SK-MEL-5 (cell line): ENCODE measurements at places on chromosomes 13 and 19. TPM values are rescaled to one million over a fixed set of nuclear protein-coding genes. Genes with fewer than 3 reads are reported as not detected.
A peak's percentile ranks its signal among the peaks of the same experiment; 100 is the strongest.

The TTC9B gene
- not detected in 2 replicates for total RNA-seq

DNA sequence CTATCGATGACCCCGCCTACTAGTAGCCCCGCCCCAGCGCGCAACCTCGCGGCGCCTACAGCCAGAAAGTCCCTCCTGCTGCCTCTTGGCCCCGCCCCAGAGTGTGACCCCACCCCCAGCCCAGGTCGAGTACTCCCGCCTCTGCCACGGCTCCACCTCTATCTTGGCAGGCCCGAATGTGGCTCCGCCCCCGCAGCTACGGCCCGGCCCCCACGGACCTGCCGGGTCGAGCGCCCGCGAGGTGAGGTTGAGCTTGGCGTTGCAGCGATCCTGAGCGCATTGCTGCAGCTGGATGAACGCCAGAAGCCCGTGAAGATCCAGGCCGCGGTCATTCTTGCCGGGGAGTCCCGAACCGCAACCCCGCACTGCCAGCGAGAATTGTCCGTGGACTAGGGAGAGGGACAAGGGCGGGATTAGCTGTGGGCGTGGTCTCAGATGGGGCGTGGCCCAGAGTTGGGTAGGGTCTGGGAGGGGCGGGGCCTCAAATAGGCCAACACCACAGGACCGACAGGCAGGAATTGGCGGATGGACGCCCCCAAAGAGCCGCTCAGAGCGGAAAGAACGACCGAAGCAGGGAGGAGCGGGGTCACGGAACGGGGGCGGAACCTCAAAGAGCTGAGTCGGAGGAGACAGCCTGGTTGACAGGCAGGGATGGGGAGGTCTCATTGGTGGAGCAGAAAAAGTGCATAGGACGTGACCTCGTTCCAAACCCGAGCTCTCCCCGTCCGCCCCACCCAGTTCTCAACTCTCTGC lies 1.9 kb downstream of the LYPD3 start:
- DNase-seq, result peak; percentile 94

- DNase-seq, result no peak
Observed at GRCh38 chr13:47896546-47896945, 104.5 kb downstream of the SUCLA2 start.

The MAMSTR gene
- 0.35 and 0.50 TPM in 2 replicates for total RNA-seq

The ZNF540 gene
- 0.92 TPM in 1 of 2 replicates, not detected in the other for total RNA-seq

The ZNF581 gene
- total RNA-seq, result 10.6 and 15.3 TPM in 2 replicates

The TMEM272 gene
- 1.2 and 1.8 TPM in 2 replicates for total RNA-seq

The LAIR2 gene
- not detected in 2 replicates for total RNA-seq

GRCh38 chr19:33520844-33521479 lies 629 bp downstream of the PEPD start:
- DNase-seq, result no peak

GRCh38 chr13:52454459-52454819 lies 839 bp upstream of the CKAP2 start:
- DNase-seq, result peak; percentile 19

GRCh38 chr13:39410096-39410901 lies 192.7 kb downstream of the LHFPL6 start:
- peak; percentile 68 for DNase-seq
